Mesenteric fat pad (tissue), 1 donor: ENCODE measurements at places on chromosomes 2 and 18. TPM values are rescaled to one million over a fixed set of nuclear protein-coding genes. Genes with fewer than 3 reads are reported as not detected.

- DNase-seq, result no peak
Observed at GRCh38 chr18:73446502-73446901, 578.7 kb upstream of the NETO1 start.

DNA sequence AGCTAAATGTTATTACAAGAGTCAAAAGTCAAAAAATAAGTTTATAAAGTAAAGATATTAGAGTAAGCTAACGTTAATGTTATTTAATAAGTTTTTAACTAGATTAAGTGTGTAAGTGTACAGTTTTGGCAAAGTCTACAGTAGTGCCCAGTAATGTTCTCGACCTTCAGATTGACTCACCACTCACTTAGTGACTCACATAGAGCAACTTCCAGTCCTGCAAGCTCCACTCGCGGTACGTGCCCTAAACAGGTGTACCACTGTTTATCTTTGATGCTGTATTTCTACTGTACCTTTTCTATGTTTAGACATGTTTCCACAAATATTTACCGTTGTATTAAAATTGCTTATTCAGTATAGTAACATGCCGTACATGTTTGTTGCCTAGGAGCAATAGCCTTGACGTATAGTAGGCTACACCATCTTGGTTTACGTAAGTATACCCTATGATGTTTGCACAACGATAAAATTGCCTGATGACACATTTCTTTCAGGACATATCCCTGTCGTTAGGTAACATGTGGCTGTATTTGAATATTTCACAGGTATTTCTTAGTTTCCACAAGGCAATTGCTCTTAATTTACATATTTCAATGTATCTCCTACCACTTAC, 1641.9 kb upstream of the PIK3C3 start:
- no peak for DNase-seq

GRCh38 chr18:11849841-11850634, 1.2 kb upstream of the CHMP1B start:
- DNase-seq, result no peak

The KIF1A gene
- not detected for total RNA-seq

The TMEM178A gene
- 1.5 TPM for total RNA-seq

The IL1R1 gene
- 407 TPM for total RNA-seq
